CD4-positive, alpha-beta T cell treated with Interferon alpha-2 for 1 hour (primary cell): ENCODE measurements at places on chromosomes 7 and 10.
A peak's percentile ranks its signal among the peaks of the same experiment; 100 is the strongest.

DNA sequence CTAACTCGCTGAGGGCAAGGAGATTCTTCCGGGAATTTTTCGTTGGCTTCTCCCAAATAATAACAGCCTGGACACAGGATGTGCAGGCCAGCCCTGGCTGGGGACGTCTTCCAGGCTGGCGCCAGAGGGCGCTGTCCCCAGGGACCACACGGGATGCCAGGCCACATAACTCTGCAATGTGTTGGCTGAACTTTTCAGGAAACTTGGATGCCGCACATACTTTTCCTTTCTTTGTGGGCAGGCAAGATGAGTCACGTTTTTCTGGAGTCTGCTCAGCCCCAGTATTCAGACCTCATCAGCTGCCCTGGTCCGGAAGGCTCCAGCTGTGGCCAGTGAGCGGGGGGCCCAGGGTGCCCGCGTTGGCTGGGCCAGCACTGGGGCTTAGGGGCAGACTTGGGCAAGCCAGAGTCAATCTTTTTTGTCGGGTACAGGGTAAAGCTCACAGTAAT lies 122.7 kb downstream of the PRKAG2 start:
- DNase-seq: peak; percentile 19

- DNase-seq: no peak
These were observed 137.8 kb downstream of the OAT start for GRCh38 chr10:124280916-124281315.

DNA sequence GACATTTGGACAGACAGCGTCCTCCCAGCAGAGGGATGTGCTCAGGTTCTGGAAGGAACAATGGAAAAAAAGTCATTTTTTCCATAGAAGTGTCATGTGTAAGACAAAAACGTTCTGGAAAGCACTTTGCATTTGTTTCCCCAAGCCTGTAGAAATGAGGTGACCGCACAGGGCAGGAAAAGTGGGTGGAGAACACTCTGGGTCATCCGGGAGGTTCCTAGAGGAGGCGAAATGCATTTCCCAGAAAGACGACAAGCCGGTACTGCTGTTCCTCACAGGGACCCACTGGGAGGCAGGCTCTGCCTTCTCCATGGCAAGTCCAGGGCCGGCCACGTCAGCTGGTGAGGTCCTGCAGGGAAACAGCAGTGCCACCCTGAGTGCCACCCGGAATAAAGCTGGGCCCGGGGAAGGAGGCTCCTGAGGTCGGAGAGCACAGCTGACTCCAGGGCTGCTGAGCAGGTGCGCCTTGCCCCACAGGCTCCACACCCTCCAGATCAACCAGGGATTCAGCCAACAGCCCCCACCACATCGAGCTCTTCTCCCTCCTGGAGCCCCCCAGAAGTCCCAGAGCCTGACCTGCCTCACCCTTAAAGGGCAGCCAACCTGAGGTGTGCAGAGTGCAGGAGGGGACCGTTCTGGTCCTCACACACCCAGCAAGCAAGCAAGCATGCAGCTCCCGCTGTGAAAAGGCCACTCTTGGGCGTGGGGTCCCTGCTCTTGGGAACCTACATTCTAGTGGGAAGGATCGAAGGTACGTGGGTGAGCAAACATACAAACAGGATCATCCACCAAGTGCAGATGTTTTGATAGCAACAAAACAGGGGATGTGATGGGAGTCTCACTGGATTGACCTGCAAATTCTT lies 28.8 kb upstream of the INPP5A start:
- no peak for DNase-seq

DNA sequence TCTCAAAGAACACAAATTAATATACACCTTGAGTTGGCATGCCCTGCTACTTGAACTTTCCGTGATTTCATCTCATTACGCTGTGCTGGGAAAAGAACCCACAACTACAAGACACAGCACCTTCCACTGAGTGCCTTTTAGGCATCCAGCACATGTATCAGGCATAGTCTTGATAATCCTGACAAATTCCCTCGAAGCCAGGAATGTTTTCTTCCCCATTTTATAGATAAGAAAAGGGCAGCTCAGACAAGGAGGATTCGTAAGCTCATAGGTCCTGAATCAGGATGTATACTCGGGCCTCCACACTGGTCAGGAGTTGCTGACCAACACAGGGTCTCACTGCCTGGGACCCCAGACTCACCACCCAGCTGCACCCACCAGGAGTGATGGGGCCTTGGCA lies 368.6 kb downstream of the TNS3 start:
- no peak for DNase-seq

- DNase-seq: no peak
These were observed 150.4 kb upstream of the SMIM30 start for GRCh38 chr7:113268757-113269156.

DNA sequence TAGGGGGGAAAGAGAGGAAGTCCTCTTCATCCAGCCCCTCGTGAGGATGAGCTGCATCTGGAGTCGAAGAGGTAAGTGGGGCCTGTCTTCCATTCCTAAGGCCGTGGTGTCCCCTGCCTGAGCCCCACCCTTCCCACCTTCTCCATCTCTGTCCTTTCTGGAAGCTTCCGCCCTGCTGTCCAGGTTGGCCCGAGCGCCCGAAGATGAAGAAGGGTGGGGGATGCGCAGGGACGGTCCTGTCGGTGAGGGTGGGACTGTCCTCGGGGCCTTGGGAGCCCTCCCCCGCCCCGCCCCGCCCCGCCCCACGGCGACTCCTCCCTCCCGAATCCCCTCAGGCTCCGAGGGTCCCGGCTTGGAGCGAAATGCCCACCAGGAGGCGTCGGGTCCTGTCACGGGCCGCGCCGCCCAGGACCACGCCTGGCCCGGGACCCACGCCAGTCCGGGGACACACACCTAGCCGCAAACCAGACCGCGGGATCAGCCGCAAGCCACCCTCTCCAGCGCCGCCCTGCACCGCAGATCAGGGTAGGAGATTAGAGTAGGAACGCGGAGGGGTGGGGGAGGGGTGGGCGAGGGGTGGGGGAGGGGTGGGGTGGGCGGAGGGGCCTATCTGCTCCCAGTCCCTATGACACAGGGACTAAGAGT lies 15.3 kb downstream of the GPRIN2 start:
- no peak for DNase-seq

GRCh38 chr10:93272884-93273675 lies 199.4 kb downstream of the CYP26A1 start:
- no peak for DNase-seq

DNA sequence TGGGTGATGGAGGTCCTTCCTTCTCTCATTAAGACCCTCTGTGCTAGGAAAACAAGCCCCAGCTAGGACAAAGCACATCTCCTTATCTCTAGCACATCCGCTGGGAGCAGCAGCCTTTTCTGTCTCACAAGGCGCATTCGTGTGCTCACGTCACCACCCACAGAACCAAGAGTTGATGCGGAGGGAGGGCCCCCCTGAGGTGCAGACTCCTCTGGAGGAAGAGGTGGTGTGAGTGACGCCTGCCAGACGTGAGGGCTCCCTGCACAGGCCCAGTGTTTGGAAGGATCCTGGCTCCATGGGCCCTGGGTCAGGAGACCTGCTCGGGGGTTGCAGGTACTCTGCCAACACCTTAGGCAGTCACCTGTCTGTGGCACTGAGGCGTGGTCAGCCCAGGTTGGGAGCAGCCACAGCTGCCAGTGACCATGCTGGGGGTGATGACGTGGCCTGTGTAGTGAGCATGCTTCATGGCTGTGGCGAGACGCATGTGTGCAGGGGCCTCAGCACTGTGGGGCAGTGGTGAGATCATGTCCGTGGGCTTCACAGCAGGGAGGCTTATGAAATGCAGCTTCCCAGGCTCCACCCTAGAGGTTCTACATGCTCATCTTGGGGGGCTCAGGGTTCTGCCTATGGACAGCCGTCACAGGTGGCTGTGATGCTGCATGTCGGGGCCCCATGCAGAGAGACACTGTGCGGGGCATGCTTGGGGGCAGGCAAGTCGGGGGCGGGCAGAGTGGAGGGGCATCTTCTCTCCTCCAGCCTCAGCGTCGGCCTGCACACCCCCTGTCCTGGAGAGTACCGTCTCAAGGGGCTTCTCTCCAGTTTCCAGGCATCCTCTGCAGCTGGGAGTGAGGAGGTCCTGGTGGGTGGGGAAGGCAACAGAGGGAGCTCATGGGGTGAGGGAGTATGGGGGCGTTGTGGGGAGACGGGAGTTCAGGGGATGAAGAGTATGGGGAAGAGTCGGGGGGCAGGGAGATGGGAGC lies 56.2 kb upstream of the DPYSL4 start:
- no peak for DNase-seq

DNA sequence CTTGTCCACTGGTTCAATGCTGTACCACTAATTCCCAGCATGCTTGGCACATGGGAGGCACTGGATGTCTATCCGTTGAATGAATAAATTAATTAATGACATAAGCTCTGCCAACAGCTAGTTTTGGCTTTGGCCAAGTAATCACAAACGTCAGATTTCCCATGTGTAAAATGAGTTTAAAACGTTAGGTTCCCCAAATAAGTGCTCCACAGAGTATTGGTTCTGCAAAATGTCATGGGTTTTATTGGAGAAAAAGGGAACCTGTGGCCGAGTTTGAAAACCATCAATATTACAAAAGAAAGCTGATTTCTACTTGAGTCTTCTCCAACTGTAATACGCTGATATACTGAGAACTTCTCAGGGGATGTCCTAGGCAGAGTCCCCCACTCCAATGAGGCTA lies 23.2 kb downstream of the ELMO1 start:
- DNase-seq: no peak

GRCh38 chr10:128054163-128054970 lies 71.9 kb downstream of the MKI67 start:
- peak; percentile 53 for DNase-seq

DNA sequence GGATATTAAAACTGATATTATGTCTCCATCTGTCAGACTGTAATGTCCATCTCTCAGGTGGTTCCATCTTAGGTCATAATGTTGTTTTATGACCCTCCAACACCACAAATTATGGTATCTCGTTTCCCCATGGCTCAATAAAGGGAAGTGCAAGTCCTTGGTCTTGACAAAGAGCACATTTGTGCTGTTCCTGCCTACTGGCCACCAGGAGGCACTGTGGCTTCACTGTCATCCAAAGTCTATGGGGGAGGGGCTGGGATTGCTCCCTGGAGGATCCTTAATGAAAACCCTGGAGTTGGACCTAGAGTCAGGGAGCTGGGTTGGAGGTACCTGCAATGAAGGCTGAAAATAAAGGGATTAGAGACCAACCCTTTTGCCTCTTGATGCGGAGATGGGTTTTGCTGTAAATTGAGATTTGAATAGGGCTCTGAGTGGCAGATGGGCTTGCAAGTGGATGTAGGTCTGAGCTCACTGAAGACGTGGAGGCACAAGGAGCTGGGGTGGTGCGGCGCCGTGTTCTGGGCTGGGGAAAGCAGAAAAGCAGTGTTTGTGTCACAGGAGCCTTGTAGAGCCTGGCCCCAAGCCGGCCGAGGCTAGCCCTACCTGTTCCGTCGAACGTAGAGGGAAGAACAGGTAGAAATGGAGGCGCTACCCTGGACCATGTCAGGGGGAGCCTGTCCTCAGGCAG lies 180.5 kb upstream of the PRSS58 start:
- DNase-seq: peak; percentile 11

- DNase-seq: no peak
These were observed 117.1 kb downstream of the KMT2E start for GRCh38 chr7:105131033-105131656.

DNA sequence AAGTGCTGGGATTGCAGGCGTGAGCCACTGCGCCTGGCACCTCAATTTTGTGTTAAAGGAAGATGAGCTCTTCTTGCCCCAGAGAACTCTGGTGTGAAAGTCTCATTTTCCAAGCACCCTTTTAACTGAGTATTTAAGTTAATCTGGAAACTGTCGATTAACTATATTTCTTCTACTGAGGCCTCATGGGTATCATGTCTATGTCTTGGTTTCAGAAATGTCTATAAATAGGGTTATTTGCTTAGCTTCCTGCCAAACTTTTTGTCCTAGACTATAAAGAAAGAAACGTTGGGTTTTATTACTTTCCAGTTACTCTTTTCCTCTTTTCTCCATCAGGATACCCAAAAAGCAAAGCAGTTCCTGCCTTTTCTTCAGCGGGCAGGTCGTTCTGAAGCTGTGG lies 102.4 kb downstream of the LRRC4 start:
- no peak for DNase-seq

- DNase-seq: peak; percentile 65
These were observed 57.3 kb upstream of the CCDC71L start for GRCh38 chr7:106717955-106718871.

- DNase-seq: peak; percentile 69
These were observed 71.7 kb downstream of the ICA1 start for GRCh38 chr7:8190119-8190895.

- no peak for DNase-seq
These were observed 40.4 kb upstream of the MPP7 start for GRCh38 chr10:28343252-28343651.

GRCh38 chr7:55240418-55241142 lies 124.6 kb upstream of the LANCL2 start:
- no peak for DNase-seq

GRCh38 chr7:135938563-135938962 lies 38.6 kb downstream of the MTPN start:
- no peak for DNase-seq

DNA sequence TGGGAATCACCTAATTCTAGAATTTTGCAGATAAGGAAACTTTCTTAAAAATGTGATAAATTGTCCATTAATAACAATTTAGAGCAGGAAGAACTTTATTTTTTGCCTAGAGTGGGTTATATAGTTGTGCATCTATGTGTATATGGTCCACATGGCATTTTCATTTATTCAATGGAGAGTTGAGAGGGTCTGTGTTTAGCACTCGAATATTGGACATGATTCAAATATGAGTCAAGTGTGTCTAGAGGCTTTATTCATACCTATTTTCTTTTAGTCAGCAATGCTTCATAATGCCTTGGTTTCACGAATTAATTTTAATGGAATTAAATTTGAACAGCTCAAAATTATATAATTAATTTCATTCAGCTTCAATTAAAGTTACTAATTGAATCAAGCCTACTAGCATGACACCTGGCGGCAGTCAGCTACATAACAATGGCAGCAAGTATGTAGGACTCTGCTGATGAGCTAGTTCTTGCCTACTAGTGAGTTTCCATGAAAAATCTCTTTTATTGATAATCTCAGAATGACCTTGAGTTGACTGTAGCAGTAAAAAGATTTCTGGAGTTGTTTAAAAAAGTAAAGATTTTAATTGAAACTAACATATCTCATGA lies 17.7 kb downstream of the MDFIC start:
- peak; percentile 44 for DNase-seq

GRCh38 chr7:39892361-39892760 lies 57.7 kb upstream of the CDK13 start:
- DNase-seq: no peak

DNA sequence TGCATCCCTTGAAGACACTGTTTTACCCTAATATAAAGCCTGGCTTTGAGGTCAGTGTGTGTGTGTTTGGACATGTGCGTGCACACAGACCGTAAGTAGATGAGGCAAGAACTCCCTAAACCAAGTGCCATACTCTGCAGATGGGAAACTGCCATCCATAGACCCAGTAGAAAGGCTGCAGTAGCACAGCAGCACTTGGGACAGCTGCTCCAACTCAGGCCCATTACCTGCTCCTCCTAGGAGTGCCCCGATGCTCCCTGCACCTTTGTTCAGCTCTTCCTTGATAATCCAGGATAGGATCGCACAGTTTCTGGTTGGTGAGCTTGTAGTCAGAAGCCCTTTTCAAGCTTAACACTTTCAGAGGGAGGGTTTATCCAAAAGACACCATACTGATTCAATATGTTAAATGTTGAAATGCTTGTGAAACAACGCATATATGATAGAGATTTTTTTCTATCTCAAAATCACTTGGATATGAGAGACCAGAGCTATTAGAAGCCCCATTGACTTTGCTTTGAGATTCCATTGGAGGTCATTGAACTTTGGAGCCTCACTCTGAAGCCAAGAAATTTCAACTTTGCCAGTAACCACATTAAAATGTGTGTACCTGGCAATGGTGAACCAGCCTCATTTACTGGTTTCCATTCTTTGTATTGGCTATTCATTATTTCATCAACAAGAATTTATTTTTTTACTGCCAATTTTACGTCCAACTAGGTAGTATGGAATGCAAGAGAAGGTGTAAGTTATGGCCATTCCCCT lies 757.0 kb upstream of the GALNT17 start:
- no peak for DNase-seq
